ENCODE measurements at places on chromosomes 3 and 15.

DNA sequence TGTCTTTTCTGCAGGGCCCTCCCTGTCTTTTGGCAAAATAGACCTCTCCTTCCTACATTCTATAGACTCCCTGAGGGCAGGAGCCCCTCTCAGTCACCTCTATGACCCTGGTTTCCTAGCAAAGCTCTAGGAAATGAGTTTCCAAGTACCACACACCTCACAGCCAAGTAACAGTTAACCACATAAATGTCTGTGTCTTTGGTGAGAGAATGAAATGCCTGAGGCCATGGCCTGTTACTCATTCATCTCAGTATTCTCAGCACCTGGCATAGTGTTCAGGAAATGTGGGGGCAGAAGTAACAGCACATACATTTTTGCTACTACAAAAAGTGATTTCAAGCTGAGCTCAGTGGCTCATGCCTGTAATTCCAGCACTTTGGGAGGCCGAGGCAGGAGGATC is 21.0 kb downstream of the RFT1 start:
- peak; percentile 96 for DNase-seq

DNA sequence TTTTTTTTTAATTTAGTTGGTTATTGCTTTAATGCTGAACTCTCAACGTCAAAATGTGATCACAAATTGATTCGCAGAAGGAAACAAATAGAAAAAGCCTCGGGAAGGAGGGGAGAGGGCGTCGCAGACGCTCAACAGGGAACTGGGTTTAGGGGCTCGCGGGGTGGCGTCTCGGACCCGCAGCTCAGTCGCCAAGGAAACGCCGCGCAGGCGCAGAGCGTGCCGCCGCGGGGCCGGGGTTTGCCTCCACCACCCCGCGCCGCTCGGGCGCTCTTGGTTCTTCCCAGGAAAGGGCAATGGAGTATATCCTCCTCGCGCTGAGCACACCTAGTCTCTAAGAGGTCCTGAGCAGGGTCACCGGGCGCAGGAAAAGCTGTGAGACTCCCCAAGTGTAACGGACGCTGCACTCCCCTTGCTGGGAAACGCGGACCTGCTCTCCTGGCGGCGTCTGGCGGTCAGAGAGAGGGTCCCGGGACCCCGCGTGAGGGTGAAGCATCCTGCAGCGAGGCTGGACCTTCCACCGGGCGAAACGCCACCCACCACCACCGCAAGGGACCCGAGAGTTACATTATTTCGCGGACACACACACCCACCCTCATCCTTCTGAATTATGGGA is 753 bp downstream of the PLCH1 start:
- DNase-seq, result peak; percentile 33

- no peak for DNase-seq
Measured at GRCh38 chr3:196288141-196288460, 575 bp upstream of the PCYT1A start.

- peak; percentile 21 for DNase-seq
Measured at GRCh38 chr3:22960105-22960984, 242.8 kb upstream of the UBE2E2 start.

DNA sequence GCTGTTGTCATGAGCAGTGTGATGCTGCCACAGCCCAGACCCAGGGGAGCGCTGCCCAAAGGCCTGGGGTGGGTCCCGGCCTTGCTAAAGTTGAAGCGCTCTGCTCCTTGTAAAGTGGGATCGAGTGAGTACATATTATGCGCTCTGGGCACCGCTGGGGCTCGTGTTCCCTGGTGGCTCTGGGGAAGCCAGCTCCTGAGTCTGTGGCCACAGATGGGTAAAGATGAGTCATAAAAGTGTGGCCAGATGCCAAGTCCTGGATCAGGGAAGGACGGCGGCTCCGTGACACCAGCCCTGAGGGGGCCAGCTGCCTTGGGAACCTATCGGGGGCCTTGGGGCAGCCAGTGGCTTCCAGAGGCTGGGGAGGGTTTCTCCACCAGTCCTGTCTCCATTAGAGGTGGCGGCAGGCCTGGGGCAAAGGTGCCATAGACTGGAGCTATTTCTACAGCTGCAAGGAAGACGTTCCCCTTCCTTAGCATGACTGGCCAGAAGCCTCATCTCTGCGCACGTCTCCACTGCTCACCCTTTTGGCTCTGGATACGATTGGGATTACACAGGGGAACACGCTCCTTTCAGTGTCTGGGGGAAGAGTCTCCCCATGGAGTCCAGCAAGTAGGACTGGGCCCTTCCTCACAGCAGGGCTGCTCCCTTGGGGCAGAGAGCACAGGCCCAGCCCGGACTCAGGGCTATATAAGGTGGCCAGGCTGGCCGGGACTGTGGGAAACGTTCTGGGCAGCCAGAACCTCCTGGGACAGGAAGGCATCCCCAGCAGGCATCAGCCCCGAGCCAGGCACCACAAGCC is 1.2 kb upstream of the ITIH4 start:
- peak; percentile 60 for DNase-seq

DNA sequence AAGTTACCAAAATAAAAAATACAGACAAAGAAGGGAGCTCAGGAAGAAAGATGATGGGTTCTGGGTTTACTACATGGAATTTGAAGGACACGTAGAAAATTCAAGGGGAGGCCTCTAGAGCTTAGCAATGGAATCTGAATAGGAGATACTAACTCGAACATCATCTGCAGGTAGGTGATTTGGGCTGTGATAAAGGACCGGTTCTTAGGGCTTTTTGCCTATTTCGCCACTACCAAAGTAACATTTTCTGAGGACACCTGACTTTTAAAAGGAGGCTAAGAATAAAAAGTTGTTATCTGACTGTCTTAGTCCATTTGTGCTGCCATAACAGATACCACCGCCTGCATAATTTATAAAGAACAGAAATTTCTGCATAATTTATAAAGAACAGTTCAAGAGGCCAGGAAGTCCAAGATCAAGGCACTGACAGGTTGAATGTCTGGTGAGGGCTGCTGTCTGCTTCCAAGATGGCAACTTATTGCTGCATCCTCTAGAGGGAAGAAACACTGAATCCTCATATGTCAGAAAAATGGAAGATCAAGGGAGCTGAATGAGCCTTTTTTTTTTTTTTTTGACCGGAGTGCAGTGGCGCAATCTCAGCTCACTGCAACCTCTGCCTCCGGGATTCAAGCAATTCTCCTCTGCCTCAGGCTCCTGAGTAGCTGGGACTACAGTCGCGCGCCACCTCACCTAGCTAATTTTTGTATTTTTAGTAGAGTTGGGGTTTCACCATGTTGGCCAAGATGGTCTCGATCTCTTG is 67.9 kb upstream of the UBE2E2 start:
- DNase-seq, result no peak

DNA sequence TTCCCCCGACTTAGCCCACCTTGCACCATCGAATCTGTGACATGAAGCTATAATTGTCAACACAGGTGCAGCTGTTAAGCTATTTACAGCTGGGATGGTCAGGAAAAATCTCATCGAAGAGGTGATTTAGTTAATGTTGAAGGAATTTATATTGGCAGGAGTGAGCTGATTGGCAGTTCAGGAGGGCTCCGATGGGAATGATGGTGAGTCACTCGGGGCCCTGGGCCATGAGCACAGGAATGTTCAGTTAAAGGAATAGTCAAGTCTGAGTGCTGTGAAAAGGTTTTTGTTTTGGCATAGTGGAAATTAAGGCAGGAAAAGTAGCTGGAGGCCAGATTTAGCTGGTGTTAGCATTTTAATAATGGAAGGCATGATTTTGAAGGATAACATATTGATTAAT is 95.7 kb downstream of the OXSM start:
- peak; percentile 9 for DNase-seq

GRCh38 chr15:79004336-79004735 is 59.5 kb upstream of the CTSH start:
- peak; percentile 69 for DNase-seq

GRCh38 chr3:114364806-114365654 is 71.2 kb downstream of the TIGIT start:
- DNase-seq, result no peak

- no peak for DNase-seq
Measured at GRCh38 chr3:177658354-177658753, 461.1 kb upstream of the TBL1XR1 start.

- DNase-seq, result no peak
Measured at GRCh38 chr15:99511866-99512661, 53.7 kb upstream of the MEF2A start.

- DNase-seq, result no peak
Measured at GRCh38 chr3:138768946-138769345, 65.8 kb downstream of the PIK3CB start.

GRCh38 chr15:81117581-81117980 is 16.5 kb upstream of the CFAP161 start:
- no peak for DNase-seq

DNA sequence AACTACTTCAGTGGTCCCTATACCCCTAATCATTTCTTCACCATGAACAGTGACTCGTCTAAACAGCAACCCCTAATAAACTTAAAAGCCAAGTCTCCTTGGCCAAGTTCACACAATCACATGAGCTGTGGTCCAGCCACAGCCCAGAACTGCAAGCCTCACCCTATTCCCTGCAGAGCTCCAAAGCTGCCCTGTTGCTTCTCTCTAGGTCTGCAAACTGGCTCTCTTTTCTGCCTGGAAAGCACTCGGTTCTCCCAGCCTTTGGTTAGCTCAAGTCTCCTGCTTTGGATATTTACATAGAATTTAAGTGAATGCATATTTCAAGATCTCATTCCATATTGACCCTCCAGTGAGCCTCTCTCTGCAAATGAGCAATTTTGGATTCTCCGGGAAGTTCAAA is 107.0 kb downstream of the TOP2B start:
- no peak for DNase-seq

GRCh38 chr3:111227216-111227615 is 155.6 kb downstream of the NECTIN3 start:
- peak; percentile 80 for DNase-seq

- no peak for DNase-seq
Measured at GRCh38 chr15:83723216-83723615, 69.3 kb downstream of the ADAMTSL3 start.

GRCh38 chr3:47583320-47584075 is 4.8 kb upstream of the CSPG5 start:
- DNase-seq, result peak; percentile 24

DNA sequence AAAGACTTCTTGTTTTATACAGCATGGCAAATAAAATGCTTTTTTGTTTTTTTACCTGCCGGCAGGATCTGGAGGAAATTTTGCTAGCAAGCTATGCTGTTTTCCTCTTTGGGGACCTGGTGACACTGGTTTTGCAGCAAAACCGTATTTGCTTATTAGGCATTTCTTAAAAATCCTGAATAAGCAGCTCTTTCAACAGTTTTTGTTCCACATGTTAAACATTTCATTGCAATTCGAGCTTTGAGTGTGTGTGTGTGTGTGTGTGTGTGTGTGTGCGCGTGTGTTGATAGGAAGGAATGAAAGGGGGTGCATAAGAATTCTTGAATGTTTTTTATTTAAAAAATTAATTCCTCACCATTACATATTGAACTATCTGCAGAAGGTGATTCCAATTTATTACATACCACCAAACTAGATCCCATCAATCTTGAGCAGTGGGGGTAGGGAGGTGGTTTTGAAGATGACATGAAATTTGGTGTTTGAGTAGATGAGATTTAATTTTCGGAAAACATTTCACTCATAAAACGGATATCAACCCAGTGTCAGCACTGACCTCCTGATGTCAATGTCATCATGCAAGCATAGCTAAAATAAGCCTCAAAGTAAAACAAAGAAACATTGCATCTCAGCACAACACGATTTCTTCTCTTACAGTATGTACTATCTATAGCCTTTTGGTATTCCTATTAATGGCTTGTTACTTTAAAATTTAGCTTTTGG is 17.3 kb downstream of the ZBTB38 start:
- no peak for DNase-seq

DNA sequence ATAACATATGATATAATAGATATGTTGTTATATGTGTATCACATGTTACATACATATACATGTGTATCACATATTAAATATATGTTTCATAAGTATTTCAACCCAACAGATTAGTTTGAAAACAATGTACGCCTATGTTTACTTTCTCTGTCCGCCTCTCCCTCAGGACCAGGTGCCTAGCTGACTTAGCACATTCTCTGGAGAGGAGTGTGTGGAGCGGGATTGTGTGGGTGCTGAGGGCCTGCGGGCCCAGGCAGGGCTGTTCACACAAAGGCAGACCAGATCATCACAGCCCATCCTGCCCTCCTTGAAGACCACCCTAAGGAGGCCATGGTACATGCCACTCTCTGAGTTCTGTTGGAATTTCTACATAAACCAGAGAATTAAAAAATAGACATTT is 81.0 kb downstream of the PLXNA1 start:
- no peak for DNase-seq

- no peak for DNase-seq
Measured at GRCh38 chr3:122390665-122391064, 6.7 kb downstream of the FAM162A start.

GRCh38 chr15:41465822-41466421 is 27.8 kb upstream of the ITPKA start:
- DNase-seq, result peak; percentile 37

GRCh38 chr15:65038836-65039235 is 6.4 kb upstream of the SLC51B start:
- DNase-seq, result no peak

- peak; percentile 25 for DNase-seq
Measured at GRCh38 chr3:50078622-50079021, 10.1 kb upstream of the RBM5 start.

GRCh38 chr3:54251705-54252104 is 129.4 kb downstream of the CACNA2D3 start:
- DNase-seq, result no peak

DNA sequence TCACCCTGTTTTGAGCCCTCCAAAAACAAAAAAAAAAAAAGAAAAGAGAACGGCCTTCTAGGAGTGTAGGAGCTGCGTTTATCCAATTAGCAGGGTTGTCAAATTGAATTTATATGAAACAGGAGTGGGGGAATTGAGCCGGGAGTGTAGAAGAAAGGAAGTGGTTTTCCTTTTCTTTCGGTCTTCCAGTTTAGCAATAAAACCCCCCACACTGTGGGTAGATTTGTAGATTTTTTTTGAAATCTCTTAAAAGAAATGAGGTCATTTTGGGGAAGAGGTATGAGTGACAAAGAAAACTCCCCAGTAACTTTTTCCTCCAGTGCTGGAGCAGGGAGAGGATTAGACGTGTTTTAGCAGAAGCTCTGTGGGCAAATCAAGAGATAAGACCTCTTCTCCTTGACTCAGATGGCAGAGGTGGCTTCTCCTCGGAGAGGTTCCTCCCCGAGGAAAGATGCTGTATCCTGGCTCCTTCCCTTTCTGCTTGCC is 30.8 kb downstream of the BOC start:
- no peak for DNase-seq

GRCh38 chr3:119592861-119593260 is 4.8 kb upstream of the PLA1A start:
- DNase-seq, result no peak

DNA sequence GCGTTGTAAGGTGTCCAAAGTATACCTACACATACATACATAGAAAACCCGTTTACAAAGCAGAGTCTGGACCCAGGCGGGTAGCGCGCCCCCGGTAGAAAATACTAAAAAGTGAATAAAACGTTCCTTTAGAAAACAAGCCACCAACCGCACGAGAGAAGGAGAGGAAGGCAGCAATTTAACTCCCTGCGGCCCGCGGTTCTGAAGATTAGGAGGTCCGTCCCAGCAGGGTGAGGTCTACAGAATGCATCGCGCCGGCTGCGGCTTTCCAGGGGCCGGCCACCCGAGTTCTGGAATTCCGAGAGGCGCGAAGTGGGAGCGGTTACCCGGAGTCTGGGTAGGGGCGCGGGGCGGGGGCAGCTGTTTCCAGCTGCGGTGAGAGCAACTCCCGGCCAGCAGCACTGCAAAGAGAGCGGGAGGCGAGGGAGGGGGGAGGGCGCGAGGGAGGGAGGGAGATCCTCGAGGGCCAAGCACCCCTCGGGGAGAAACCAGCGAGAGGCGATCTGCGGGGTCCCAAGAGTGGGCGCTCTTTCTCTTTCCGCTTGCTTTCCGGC is 318.6 kb downstream of the FGF12 start:
- DNase-seq, result peak; percentile 2

GRCh38 chr3:62823461-62824050 is 51.7 kb downstream of the CADPS start:
- DNase-seq, result no peak

GRCh38 chr15:86059851-86060250 is 19.8 kb upstream of the AGBL1 start:
- DNase-seq, result no peak
